PC-9 (cell line): ENCODE measurements at places on chromosomes 2 and 18. TPM values are rescaled to one million over a fixed set of nuclear protein-coding genes. Genes with fewer than 3 reads are reported as not detected.

DNA sequence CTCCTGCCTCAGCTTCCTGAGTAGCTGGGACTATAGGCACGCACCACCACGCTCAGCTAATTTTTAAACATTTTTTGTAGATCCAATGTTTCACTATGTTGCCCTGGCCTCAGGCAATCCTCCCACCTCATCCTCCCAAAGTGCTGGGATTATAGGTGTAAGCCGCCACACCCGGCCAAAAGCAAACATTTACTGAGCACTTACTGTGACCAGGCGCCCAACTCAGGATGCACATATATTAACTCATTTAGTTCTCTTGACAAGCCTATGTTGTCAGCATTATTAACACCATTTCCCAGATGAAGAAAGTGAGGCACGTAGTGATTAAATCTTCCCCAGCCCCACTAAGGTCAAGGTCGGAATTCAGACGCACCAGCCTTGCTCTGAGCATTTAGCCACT is 41.1 kb downstream of the TMEM37 start:
- no peaks in the 10 kb centered on the region for H3K4me1 ChIP-seq
- no peak for DNase-seq
- H3K27ac ChIP-seq, result no peak overlapping the region

GRCh38 chr2:17680119-17680518 is 73.5 kb downstream of the SMC6 start:
- H3K4me1 ChIP-seq, result peaks cover 14% of the 10 kb centered on the region; the same call in 1 of the 2 replicates
- peak; percentile 65 for DNase-seq
- peak overlapping the region; percentile 4; the same call in 1 of the 2 replicates for H3K27ac ChIP-seq
- no peak overlapping the region for H3K4me3 ChIP-seq

DNA sequence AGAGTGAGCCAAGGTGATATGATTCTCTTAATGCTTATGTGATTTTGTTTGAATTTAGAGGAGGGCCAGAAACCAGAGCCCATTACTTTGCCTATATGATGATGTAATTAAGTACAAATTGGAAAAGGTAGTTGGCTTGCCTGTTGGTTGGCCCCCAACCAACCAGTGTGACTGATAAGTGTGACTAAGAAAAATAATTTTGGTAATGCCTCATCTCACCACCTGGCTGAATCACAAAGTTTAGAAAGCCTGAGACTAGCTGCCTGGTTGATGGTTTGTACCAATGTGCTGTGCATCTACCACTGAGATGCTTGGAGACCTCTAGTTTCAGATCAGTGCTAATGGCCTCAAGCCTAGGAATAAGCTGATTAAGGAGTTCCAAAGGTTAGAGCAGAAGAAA is 338.7 kb downstream of the CDH2 start:
- H3K4me1 ChIP-seq, result no peaks in the 10 kb centered on the region
- no peaks in the 10 kb centered on the region for H3K27me3 ChIP-seq
- H3K4me3 ChIP-seq, result no peak overlapping the region
- H3K27ac ChIP-seq, result no peak overlapping the region
- H3K36me3 ChIP-seq, result no peaks in the 10 kb centered on the region

GRCh38 chr2:44184106-44184505 is 15.4 kb downstream of the PPM1B start:
- no peak overlapping the region for H3K27ac ChIP-seq
- H3K4me3 ChIP-seq, result no peak overlapping the region
- no peak for DNase-seq
- no peaks in the 10 kb centered on the region for H3K4me1 ChIP-seq
- no peaks in the 10 kb centered on the region for H3K27me3 ChIP-seq

The DUSP19 gene
- total RNA-seq, result 6.2 and 8.6 TPM in 2 replicates

DNA sequence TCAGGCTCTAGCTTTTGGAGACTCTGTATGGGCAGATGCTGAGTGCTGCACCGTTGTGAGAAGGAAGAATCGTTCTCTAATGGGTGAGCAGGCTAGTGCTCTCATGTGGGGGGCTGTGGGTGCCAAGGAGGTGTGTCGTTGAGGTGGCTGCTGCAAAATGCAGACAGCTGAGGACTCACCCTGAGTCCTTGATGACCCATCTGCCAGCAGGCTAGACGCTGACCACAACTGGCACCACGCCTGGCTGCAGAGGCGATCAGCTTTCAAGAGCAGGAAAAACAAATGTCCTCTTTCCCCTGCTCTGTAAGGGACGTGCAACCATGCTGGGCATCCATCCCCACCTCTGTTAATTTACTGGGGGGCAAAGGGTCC is 48.2 kb downstream of the HAUS1 start:
- peaks cover 82% of the 10 kb centered on the region for H3K4me1 ChIP-seq
- H3K4me3 ChIP-seq, result peak overlapping the region; percentile 25; the same call in 1 of the 2 replicates
- peak; percentile 77 for DNase-seq
- H3K36me3 ChIP-seq, result no peaks in the 10 kb centered on the region
- H3K27ac ChIP-seq, result peak overlapping the region; percentile 74

The CENPA gene
- total RNA-seq, result 43.6 and 48.8 TPM in 2 replicates

DNA sequence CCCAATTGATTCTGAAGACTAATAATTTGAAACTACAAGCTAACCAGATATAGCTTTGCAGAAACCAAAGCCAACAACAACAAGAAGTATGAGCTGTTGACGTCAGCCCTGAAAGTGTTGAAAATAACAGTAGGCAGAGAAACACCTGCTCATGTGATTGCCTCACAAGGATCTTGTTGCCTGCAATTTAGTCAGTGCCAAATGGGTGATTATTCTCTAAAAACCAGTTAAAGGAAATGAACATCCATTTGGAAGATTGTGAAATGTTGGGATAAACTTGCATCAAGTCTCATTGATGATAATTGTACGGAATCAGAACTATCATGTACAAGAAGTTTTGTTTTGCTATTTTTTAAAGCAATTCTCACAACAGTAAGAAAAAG is 2.8 kb downstream of the CYTIP start:
- H3K27me3 ChIP-seq, result no peaks in the 10 kb centered on the region
- H3K36me3 ChIP-seq, result no peaks in the 10 kb centered on the region
- no peaks in the 10 kb centered on the region for H3K4me1 ChIP-seq

DNA sequence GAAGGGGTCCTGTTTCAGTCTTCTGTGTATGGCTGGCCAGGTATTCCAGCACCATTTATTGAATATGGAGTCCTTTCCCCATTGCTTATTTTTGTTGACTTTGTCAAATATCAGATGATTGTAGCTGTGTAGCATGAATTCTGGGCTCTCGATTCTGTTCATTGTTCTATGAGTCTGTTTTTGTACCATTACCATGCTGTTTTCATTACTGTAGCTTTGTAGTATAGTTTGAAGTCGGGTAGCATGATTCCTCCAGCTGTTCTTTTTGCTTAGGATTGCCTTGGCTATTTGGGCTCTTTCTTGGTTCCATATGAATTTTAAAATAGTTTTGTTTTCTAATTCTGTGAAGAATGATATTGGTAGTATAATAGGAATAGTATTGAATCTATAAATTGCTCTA is 6.0 kb downstream of the SH3YL1 start:
- H3K4me3 ChIP-seq, result no peak overlapping the region
- H3K27ac ChIP-seq, result no peak overlapping the region
- H3K27me3 ChIP-seq, result no peaks in the 10 kb centered on the region
- no peak for DNase-seq
- H3K4me1 ChIP-seq, result peaks cover 10% of the 10 kb centered on the region

The CAVIN2 gene
- 2.3 and 2.5 TPM in 2 replicates for total RNA-seq

DNA sequence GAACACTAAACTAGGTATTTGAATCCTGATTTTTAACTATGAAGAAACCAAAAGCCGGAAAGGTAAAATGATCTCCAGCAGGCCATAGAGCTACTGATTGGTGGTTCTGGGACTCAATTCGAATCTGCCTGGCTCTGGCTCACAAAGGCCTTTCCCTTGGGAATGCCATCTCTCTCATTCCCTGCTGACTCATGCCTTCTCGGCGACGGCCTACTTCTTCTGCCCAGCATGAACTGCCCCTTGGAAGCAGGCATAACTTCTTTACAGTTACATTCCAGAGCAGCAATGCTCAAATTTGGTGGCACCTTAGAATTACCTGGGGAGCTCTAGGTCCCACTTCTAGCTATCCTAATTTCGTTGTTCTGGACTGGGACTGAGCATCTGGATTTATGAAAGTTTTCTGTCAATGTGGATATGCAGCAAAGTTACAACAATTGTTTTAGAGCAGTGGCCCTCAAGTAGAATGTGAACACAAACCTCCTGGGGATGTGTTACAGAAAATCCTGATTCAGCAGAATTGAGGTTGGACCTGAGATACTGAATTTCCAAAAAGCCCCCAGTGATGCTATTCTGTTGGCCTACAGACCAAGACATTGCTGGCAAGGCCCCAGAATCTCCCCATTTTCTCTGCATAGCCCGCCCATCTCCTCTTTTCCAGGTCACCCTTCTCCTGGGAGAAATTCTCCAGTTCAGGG is 261.1 kb downstream of the CNTNAP5 start:
- no peak for DNase-seq
- H3K4me3 ChIP-seq, result no peak overlapping the region
- H3K27me3 ChIP-seq, result no peaks in the 10 kb centered on the region
- no peak overlapping the region for H3K27ac ChIP-seq
- H3K36me3 ChIP-seq, result no peaks in the 10 kb centered on the region
- H3K4me1 ChIP-seq, result no peaks in the 10 kb centered on the region

GRCh38 chr2:173523497-173523896 is 168.8 kb downstream of the CDCA7 start:
- H3K4me3 ChIP-seq, result no peak overlapping the region
- no peaks in the 10 kb centered on the region for H3K4me1 ChIP-seq
- no peaks in the 10 kb centered on the region for H3K36me3 ChIP-seq
- DNase-seq, result no peak
- no peak overlapping the region for H3K27ac ChIP-seq

The CNGA3 gene
- total RNA-seq, result not detected in 2 replicates

DNA sequence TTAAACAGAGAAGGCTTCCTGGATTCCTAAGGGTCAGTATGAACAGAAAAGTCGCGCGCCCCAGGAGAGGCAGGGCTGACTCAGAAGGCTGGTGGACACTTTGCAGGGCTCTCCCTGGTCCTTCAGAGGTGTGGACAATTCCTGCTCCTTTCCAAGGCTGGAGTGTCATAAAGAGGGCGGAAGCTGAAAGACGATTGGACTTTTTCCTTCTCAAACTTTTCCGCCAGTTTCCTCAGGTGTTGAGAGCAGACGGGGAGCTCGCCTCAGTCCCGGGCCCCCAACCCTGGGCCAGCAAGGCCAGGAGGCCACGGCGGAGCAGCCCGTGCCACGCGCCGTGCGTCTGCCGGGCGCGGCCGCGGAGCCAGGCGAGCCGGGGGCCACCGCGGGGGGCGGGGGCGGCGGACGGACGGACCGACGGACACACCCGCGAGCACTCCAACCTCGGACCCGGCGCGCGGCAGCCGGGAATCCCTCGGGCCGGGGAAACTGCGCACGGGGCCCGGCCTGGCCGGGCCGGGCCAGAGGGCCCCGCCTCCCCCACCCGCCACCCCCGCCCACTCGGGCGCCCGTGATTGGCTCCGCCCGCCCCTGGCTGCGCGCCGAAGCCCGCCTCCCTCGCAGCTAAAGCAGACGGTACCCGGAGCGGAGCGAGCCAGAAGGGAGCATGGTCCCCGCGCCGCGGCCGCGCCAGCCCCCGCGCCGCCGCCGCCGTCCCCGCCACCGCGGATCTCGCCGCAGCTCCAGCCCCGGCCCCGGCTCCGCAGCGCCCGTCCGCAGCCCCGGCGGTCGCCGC is at the start of gene KLHL29:
Gene KLHL29 (plus strand): TSS at position 629 of the 793 bp plus-strand sequence. CDS start 177,018 bp downstream, outside the sequence.
- H3K27me3 ChIP-seq, result no peaks in the 10 kb centered on the region
- H3K36me3 ChIP-seq, result no peaks in the 10 kb centered on the region
- H3K27ac ChIP-seq, result peak within 1 kb of the TSS; percentile 35
- peak within 1 kb of the TSS; percentile 83 for H3K4me3 ChIP-seq

- no peak overlapping the region for H3K4me3 ChIP-seq
- H3K36me3 ChIP-seq, result no peaks in the 10 kb centered on the region
- H3K27me3 ChIP-seq, result no peaks in the 10 kb centered on the region
- no peak overlapping the region for H3K27ac ChIP-seq
Measured at GRCh38 chr2:142165790-142166189, 35.0 kb upstream of the LRP1B start.

The C2orf66 gene
- total RNA-seq, result 0.22 TPM in 1 of 2 replicates, not detected in the other

The CRYGC gene
- total RNA-seq, result not detected in 2 replicates

GRCh38 chr2:59083075-59083828 is 842.1 kb upstream of the FANCL start:
- H3K36me3 ChIP-seq, result no peaks in the 10 kb centered on the region
- H3K27me3 ChIP-seq, result no peaks in the 10 kb centered on the region
- DNase-seq, result no peak
- H3K4me1 ChIP-seq, result no peaks in the 10 kb centered on the region
- H3K27ac ChIP-seq, result no peak overlapping the region
- no peak overlapping the region for H3K4me3 ChIP-seq

- no peak for DNase-seq
- no peaks in the 10 kb centered on the region for H3K27me3 ChIP-seq
- no peak overlapping the region for H3K4me3 ChIP-seq
- peaks cover 38% of the 10 kb centered on the region for H3K4me1 ChIP-seq
- no peak overlapping the region for H3K27ac ChIP-seq
Measured at GRCh38 chr2:24012521-24013188, 2.8 kb downstream of the MFSD2B start.

The ELOA2 gene
- total RNA-seq, result not detected in 2 replicates

- H3K4me1 ChIP-seq, result no peaks in the 10 kb centered on the region
- no peaks in the 10 kb centered on the region for H3K36me3 ChIP-seq
- no peak overlapping the region for H3K27ac ChIP-seq
- DNase-seq, result no peak
- no peak overlapping the region for H3K4me3 ChIP-seq
- no peaks in the 10 kb centered on the region for H3K27me3 ChIP-seq
Measured at GRCh38 chr2:65340898-65341681, 91.3 kb downstream of the SPRED2 start.

- DNase-seq, result no peak
- H3K27me3 ChIP-seq, result no peaks in the 10 kb centered on the region
- H3K36me3 ChIP-seq, result no peaks in the 10 kb centered on the region
- no peak overlapping the region for H3K4me3 ChIP-seq
- H3K27ac ChIP-seq, result no peak overlapping the region
- 0 out of 2 replicates have a peak, but pooled peaks cover 9% of the 10 kb centered on the region for H3K4me1 ChIP-seq
Measured at GRCh38 chr2:69682525-69682924, 39.0 kb upstream of the AAK1 start.

The TUBA3E gene
- not detected in 2 replicates for total RNA-seq

The CAPN10 gene
- 49.8 and 70.3 TPM in 2 replicates for total RNA-seq

DNA sequence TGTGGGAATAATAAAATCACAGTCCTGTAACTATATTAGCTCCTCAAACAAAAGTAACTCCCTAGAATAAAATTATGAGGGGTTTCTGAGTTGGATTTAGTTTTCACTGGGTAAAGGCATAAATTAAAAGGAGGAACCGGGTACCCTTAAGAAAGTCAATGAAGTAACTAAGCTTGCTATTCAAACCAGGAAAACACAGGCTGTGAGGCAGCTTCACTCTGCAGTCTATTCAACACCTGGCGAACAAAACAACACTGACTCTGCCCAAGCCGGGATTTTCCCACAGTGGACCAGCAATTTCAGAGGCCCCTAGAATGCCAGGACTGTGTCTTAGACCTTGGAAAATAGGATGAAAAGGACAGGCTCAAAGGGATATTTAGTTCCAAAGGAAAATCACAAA is 24.6 kb upstream of the CREB1 start:
- H3K4me3 ChIP-seq, result no peak overlapping the region
- no peaks in the 10 kb centered on the region for H3K36me3 ChIP-seq
- H3K27me3 ChIP-seq, result no peaks in the 10 kb centered on the region
- H3K27ac ChIP-seq, result peak overlapping the region; percentile 70

The ZNF513 gene
- total RNA-seq, result 4.1 and 4.5 TPM in 2 replicates
